Prostate gland (tissue), 2 donors: ENCODE measurements at places on chromosomes 5 and 9. TPM values are rescaled to one million over a fixed set of nuclear protein-coding genes. Genes with fewer than 3 reads are reported as not detected.
A peak's percentile ranks its signal among the peaks of the same experiment; 100 is the strongest.

GRCh38 chr9:128845186-128845931 lies 15.8 kb upstream of the SPOUT1 start:
- peak; percentile 62 for DNase-seq

- DNase-seq, result no peak
Observed at GRCh38 chr9:85559526-85559925, 182.2 kb downstream of the AGTPBP1 start.

DNA sequence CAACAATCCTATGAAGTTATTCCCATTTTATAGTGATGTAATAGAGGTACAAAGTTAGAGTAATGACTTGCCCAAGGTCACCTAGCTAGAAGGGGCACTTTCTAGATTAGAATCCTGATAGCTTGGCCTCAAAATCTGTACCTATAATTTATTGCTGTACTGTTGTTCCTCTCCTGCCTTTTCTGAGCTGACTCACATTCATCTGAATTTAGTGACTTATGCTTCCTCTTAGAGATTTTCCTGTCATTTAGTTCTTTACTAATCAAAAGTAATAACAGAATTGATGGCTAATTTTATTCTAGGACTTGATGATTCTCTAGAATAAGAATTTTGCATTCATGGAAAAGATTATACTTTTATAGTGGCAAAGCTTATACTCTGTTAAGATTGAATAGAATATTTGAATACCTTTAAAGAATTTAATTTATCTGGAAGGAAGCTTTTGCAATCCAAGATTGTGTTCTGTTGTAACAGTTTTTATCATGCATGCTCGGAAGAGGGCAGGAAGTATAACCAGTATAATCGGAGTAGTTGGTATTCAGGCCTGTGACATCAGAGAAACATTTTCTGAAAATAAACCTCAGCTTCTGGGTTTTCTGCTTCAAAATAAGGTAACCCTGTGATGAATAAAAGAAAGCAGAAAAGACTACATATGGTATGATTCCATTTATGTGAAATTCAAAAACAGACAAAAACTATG lies 21.3 kb downstream of the CYSTM1 start:
- DNase-seq, result no peak

DNA sequence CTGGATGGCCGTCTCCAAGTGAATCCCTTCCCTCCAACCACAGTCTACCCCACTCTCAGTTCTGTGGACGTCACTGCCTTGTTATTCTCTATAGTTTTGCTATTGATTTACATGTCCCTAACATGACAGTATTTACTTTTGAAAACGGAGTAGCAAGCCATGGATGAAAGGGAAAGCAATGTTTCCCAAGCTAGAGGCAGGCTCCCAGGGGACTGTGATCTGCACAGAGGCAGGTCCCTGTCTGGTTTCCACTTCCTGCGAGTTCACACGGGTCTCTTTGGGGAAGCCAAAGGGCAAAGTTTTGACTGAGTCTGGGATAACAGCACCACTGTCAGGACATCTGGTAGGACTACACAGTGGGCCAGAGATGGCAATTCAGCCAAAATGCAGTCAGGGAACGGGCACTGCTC lies 12.7 kb downstream of the C9orf153 start:
- no peak for DNase-seq

- no peak for DNase-seq
Observed at GRCh38 chr9:87543251-87543650, 45.6 kb downstream of the DAPK1 start.

DNA sequence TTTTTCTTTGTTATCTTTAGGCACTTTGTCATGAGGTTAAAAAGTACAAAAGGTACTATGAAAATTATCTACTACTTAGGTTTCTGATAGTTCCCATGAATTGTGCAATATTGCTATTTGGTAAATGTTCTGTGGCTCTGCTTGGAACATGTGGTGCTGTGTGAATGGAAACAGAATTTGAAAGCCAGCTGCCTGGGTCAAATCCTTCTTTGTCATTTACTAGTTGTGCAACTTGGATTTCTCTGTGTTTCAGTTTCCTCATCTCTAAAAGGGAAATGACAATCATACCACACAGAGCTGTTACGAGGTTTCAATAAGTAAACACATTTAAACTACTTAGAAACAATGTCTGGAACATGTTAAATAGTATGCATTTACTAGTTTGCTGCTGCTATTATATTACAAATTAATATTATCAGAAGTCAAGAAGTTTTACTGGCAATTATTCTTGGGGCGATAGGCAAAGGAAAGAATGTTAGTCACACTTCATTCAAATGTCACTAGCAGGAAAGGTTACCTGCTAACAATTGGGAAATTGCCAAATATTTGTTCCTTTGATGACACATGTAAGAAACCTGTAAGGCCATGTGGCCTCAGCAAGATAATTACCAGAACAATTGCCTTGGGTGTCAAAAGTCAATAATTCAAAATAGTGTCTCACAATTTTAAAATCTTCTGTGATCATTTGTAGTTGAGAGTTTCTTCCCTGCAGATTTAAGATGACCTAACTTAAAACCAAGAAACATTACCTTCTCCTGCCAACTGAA lies 184.8 kb downstream of the KIAA0825 start:
- peak; percentile 19 for DNase-seq

- no peak for DNase-seq
Observed at GRCh38 chr5:34690301-34690700, 34.2 kb downstream of the RAI14 start.

GRCh38 chr5:109849478-109850088 lies 159.9 kb downstream of the MAN2A1 start:
- no peak for DNase-seq

DNA sequence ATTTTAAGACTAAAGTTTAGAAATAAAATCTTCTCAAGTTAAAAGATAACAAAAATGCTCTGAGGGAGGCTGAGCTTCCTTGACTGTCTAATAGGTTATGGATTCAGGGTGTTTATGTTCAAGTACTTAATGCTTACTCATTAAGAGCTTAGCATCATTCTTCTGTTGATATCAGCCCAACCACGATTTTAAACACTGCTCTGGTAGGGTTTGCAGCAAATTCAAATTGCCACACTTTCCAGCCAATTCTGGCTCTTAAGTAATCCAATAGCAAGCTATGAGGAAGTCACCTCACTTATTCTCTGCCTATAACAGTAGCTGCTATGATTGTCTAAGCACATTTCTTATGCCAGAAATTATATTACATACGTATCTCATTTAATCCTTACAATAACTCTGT lies 191.0 kb upstream of the KIF2A start:
- DNase-seq, result no peak

GRCh38 chr9:112032009-112032408 lies 135.4 kb downstream of the UGCG start:
- no peak for DNase-seq

- DNase-seq, result no peak
Observed at GRCh38 chr5:16412556-16412955, 53.0 kb downstream of the ZNF622 start.

DNA sequence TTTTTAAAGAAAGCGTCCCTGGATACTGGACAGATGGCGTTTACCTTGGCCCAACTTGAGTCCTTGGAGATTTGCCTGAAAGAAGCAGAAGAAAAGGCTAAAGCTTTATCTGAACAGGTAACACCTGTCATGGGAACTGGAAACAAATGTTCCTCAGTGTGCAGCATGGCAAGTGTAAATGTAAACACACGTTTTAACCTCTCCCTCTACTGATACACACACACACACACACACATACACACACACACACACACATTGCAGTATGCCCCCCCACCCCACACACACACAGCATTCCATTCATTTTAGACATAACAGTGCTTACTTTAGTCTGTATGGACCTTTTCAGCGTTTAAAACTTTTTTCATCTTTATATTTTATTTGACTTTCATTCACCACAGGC lies 51.1 kb downstream of the CCDC192 start:
- DNase-seq, result peak; percentile 66

DNA sequence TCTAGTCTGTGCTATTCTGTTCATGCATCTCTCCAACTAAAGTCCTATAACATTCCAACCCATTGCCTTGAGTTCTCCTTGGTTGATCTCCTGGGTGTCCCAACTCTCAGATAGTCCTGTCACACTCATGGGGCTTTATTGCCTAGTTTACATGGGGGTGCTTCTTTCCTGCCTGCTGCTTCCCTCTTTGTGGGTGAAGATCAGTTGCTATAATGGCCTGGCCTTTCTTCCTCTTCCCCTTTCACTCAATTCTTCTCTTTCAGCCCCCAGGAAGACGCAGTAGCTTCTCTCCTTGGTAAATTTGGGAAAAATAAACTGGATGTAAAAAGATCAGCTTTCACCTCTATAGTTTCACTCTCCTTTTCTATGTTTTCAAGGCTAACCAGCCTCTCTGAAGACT lies 66.5 kb downstream of the PTCD2 start:
- DNase-seq, result no peak

DNA sequence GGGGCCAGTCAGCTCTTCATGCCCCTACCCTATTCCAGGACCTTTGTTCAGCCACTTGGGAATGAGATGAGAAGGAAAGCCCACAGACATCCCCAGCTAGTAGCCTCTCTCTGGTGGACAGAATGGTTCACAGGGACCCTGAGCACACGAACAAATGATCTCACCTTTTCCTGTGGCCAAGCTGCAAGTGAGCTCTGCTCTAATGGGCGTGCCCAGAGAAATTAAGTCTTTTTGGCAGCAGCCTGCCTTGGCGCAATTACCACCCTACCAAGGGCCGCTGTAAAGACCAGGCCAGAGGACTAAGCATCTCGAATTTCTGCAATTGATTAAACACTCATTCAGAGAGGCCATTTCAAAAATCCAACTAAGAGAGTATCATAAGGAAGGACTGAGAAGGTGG lies 56.0 kb downstream of the WHRN start:
- no peak for DNase-seq

DNA sequence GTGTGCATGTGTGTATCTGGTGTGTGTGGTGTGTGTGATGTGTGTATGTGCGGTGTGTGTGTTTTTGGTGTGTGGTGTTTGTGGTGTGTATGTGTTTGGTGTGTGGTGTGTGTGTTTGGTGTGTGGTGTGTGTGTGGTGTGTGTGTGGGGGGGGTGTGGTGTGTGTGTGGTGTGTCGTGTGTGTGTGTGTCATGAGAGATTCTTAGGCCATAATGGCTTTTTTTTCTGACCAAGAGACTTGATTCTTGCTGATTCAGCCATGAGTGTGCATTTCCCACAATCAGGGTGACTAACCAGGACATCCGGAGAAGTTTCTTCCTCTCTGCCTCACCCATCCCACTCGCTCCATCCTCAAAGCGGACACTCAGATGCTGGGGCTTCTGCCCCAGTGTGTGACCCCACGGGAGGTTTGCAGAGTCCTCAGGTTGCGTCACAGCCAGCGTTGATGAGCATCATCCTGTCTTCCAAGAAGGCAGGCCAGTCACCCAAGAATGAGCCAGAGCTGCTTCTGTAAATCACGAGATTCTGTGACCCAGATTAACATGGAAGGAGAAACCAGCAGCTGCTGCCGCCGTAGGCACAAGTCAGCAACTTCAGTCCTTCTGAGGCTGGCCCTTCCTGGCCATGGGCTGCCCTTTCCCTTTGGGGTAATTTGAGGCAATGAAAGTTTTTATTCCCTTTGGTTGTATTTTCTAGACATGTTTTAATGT lies 12.5 kb upstream of the CTSL start:
- DNase-seq, result no peak

The CCNO gene
- total RNA-seq, result 5.6 TPM

The CCL27 gene
- not detected for total RNA-seq

The DMRTA1 gene
- 1.6 TPM for total RNA-seq

The SHLD3 gene
- 2.1 TPM for total RNA-seq

The CD14 gene
- 56.5 TPM for total RNA-seq
